Cardiac muscle cell (in vitro differentiated cells and primary cell): ENCODE measurements at places on chromosomes 6 and 20. TPM values are rescaled to one million over a fixed set of nuclear protein-coding genes. Genes with fewer than 3 reads are reported as not detected.
A peak's percentile ranks its signal among the peaks of the same experiment; 100 is the strongest.

DNA sequence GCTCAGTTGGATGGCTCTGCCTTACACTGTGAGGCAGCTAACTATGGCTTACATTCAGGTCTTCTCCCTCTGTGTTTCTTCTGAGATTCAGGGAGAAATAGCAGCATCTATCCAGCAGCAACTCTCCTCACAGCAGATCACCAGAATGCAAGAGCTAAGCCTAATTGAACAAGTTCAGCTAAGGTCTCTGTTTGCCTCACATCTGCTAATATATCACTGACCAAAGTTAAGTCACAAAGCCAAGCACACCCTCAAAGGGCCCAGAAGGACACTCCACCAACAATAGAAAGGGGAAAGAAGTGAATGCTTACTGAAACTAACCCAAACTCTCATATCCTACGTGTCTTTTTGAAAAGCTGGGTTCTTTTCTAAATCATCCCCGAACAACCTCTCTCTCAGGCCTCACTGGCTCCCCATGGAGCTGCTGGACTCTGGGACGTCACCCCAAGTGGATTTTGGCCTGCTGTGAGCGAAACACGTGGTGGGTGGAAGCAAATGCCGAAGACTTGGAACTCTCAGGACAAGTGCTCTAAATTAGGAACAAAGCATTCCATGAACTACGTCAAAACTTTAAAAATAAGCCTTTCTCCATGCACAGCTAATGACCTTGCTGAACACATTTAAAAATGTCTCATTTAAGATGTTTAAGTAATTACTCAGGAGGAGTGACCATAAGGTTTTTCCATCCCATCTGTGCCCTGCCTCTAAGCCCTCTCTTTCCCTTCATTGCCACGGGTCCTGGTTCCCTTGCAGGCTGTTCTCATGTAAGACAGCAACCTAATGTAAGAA, 167.5 kb upstream of the PLCB4 start:
- no peaks in the 10 kb centered on the region for H3K27me3 ChIP-seq
- no peaks in the 10 kb centered on the region for H3K36me3 ChIP-seq
- no peak for DNase-seq
- peaks cover 8% of the 10 kb centered on the region for H3K4me1 ChIP-seq

OXT gene
- not detected in 2 replicates for total RNA-seq

HLA-DQA2 gene
- not detected in 2 replicates for total RNA-seq

DNA sequence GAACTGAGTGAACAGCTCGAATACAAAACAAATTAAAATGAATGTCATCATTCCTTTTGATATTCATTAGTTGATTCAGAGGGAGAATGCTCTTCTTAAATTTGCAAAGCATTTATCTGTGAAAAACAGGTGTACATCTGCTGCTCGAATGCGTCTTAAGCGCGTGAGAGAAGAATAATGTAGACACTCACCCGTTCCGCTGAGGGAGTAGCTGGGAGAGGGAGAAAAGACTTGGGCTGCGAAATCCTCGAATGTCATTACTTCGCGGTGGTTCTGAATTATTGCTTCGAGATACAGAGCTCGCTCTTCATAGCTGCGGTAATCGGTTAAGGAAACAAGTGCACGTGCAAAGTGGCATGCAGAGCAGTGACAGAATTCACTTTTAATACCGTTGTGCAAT, 43.9 kb downstream of the INSM1 start:
- H3K27ac ChIP-seq: no peak overlapping the region
- peaks cover 13% of the 10 kb centered on the region for H3K4me1 ChIP-seq
- peaks cover 15% of the 10 kb centered on the region for H3K27me3 ChIP-seq
- H3K4me3 ChIP-seq: no peak overlapping the region
- no peak for DNase-seq

MATN4 gene
- total RNA-seq: not detected in 2 replicates

GRCh38 chr6:161476711-161477110, 202.8 kb upstream of the AGPAT4 start:
- H3K27ac ChIP-seq: no peak overlapping the region
- H3K36me3 ChIP-seq: no peaks in the 10 kb centered on the region
- no peak for DNase-seq
- no peaks in the 10 kb centered on the region for H3K27me3 ChIP-seq
- no peaks in the 10 kb centered on the region for H3K4me1 ChIP-seq

DNA sequence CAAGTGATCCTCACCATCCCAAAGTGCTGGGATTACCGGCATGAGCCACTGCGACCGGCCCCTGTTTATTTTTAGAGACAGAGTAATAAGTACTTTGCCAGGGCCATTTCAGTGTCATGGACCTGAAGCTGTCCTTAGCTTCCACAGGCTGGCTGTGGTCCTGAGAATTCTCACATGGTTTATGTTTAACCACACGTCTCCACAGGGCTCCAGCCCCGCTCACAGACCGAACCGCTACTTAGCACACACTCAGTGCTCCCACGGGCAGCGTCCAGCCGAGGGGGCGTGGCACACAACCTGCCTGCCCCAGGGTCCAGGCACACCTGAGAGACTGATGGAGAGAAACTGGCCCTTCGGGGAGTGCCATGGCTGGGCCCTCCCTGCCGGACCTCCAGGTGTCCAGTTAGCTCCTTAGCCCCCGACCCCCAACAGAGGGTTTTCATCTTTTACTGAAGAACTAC, 11.7 kb downstream of the ACSS1 start:
- no peak overlapping the region for H3K27ac ChIP-seq
- DNase-seq: no peak
- H3K4me3 ChIP-seq: no peak overlapping the region
- H3K4me1 ChIP-seq: no peaks in the 10 kb centered on the region
- peaks cover 27% of the 10 kb centered on the region for H3K27me3 ChIP-seq
- H3K36me3 ChIP-seq: no peaks in the 10 kb centered on the region

DNA sequence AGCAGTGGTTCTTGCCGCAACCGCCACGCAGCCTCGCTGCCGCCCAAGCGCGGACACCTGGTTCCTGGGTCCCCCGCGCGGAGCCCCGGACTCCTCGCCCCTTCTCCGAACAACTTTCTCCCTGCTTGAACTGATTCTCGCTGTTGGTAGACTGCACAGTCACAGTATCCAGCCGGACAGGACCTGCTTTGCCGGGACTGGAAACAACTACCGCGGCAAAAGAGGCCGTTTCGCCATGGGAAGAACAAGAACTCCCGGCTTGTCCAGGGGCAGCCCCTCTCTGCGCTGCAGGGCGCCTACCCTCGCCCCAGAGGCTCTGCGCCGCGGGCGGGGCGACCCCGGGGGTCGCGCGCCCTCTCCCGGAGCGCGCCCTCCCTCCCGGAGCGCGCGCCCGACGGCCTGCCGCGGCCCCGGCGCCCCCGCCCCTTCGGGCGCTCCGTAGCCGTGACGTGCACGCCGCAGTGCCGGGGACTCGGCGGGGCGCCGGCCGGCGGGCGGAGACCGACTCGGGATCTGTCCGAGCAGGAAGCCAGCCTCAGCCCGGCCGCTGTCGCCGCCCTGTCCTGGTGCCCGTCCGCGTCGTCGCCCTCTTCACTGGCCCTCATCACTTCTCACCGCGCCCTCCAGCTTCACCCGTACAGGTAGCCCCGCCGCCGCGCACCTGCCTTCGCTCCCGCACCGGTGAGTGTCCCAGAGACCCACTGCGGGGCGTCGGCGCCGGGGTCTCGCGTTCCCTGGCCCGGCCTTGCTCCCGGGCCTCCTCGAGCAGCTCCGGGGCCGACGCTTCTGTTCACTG, at the start of gene MYO6:
TSS of gene MYO6 (plus strand) at position 497 of the 796 bp plus-strand sequence. CDS start 68,309 bp downstream, outside the sequence.
- no peaks in the 10 kb centered on the region for H3K36me3 ChIP-seq
- peaks cover 6% of the 10 kb centered on the region for H3K4me1 ChIP-seq
- peak within 1 kb of the TSS; percentile 94 for H3K4me3 ChIP-seq
- peak; percentile 64 for DNase-seq
- H3K27me3 ChIP-seq: no peaks in the 10 kb centered on the region

RRAGD gene
- 32.4 and 33.2 TPM in 2 replicates for total RNA-seq

DNA sequence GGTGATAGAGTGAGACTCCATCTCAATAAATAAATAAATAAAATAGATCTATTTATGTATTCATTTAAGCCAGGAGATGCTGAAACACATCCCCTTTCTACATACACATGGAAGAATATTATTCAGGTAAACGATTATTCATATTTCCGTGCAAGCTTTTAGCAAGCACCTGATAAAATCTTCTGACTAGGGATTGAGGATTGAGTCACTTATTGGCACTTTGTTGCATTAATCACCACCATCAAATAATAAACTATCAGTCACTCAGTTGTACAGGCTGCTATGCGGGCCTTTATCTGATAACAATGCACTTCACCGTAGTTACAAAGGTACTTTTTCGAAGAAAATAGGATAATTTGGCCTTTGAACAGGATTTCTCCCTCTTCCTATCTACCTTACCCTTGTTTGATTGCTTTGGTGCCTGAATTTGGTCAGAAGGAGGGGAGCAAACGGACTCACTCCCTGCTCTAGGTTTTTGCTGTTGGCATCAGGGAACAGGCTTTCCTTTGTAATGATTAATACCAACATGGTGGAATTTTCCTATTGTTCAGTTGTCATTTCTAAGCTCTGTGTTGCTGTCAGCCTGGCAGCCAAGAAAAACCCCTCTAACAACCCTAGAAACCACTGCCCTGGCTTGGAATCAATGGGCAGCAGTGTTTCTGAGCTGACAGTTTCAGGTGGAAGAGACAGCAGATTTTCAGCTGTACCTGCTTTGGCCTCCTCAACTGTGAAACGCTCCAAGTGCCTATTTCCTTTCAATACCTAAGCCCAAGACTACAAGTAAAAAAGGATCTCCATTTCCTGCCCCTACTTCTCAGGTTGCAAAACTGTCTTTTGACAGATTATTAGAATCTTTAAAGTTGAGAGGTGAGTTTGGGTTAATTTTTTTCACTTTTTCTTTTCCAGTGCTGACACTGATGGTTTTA, 63.0 kb downstream of the MYB start:
- no peaks in the 10 kb centered on the region for H3K4me1 ChIP-seq
- DNase-seq: no peak
- no peak overlapping the region for H3K4me3 ChIP-seq
- no peak overlapping the region for H3K27ac ChIP-seq

DNA sequence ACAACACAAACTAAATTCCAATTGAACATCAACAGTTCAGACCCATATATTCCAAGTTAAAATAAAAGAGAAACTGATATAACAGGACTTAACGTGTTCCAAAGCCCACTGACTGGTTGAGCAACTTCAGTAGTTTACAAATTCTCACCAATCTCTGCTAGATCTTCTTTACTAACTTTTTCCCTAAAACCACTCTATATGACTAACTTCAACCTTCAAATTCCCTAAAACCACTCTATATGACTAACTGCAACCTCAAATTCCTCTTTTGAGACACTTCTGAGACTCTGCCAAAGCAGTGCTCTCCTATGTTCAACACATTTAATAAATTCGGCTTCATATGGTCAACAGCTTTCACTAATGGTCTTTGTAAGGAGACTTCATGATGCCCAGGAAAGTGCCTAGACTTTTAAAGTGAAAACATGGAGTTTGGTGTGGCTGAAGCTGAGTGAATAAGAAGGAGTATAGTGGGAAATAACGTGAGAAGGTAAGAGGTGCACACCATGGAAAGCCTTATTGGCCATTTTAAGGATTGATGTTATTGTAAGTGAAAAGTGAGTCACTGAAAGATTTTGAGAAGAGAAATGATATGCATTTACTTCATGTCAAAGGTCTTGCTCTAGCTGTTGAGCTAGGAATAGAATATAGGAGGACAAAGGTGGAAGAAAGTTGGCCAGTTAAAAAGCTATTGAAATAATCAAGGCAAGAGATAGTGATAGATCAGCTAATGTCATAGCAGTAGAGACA, 134.0 kb upstream of the HCRTR2 start:
- H3K4me1 ChIP-seq: no peaks in the 10 kb centered on the region
- H3K36me3 ChIP-seq: no peaks in the 10 kb centered on the region
- no peak overlapping the region for H3K27ac ChIP-seq
- no peaks in the 10 kb centered on the region for H3K27me3 ChIP-seq
- H3K4me3 ChIP-seq: no peak overlapping the region

GRCh38 chr6:108029226-108029921, 45.2 kb downstream of the OSTM1 start:
- DNase-seq: no peak
- H3K4me3 ChIP-seq: no peak overlapping the region
- no peaks in the 10 kb centered on the region for H3K36me3 ChIP-seq
- no peaks in the 10 kb centered on the region for H3K27me3 ChIP-seq
- no peaks in the 10 kb centered on the region for H3K4me1 ChIP-seq

- H3K27me3 ChIP-seq: no peaks in the 10 kb centered on the region
- no peak for DNase-seq
- H3K4me3 ChIP-seq: no peak overlapping the region
- H3K36me3 ChIP-seq: no peaks in the 10 kb centered on the region
- H3K4me1 ChIP-seq: peaks cover 19% of the 10 kb centered on the region
- H3K27ac ChIP-seq: peak overlapping the region; percentile 6
Measured at GRCh38 chr6:18213439-18213838, 50.9 kb downstream of the DEK start.

DNA sequence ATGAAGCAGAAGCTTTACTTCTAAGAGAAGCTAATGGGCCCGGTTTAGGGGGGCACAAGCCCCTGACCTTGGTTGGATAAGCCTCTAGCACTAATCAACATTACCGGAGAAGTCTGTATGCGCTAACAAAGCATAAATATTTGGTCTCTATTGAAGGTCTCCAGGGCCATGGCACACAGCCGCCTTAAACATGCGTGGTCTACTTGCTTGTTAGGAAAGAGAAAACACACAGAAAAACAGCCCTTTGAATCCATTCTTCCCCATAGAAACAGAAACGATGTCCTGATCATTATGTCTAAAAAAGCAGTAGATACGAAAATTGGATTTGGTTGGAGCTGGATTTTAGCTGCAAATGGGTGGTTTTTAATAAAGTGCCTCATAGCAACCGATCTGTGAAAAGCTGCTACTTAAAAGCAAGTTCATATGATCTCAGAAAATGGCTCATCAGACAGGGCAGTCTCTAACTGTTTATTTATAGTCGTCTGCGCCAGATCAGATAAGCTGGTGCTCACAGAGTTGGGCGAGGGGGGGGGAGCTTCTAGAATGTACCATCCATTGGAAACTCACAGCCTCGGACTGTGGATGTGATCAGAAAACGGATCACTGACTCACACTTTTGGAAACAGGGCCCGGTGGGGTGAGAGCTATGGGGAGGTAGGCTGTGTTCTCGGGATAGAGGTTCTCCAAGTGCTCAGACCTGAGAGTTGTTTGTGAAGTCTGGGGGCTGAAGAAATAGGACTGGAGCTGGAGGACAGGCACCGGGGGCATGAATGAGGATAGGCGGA, 35.3 kb upstream of the APCDD1L start:
- no peak for DNase-seq
- peaks cover 8% of the 10 kb centered on the region for H3K4me1 ChIP-seq
- no peak overlapping the region for H3K27ac ChIP-seq
- H3K27me3 ChIP-seq: no peaks in the 10 kb centered on the region
- no peaks in the 10 kb centered on the region for H3K36me3 ChIP-seq

- no peaks in the 10 kb centered on the region for H3K36me3 ChIP-seq
- no peak for DNase-seq
- H3K4me3 ChIP-seq: no peak overlapping the region
- H3K27ac ChIP-seq: no peak overlapping the region
Measured at GRCh38 chr6:89522778-89523177, 89.8 kb downstream of the ANKRD6 start.

- no peak overlapping the region for H3K27ac ChIP-seq
- no peak for DNase-seq
- peaks cover 9% of the 10 kb centered on the region for H3K4me1 ChIP-seq
- no peaks in the 10 kb centered on the region for H3K36me3 ChIP-seq
- no peaks in the 10 kb centered on the region for H3K27me3 ChIP-seq
- no peak overlapping the region for H3K4me3 ChIP-seq
Measured at GRCh38 chr6:79435746-79436145, 101.5 kb downstream of the LCA5 start.
